Effector memory CD8-positive, alpha-beta T cell (primary cell): ENCODE measurements at places on chromosomes 3 and 15.

DNA sequence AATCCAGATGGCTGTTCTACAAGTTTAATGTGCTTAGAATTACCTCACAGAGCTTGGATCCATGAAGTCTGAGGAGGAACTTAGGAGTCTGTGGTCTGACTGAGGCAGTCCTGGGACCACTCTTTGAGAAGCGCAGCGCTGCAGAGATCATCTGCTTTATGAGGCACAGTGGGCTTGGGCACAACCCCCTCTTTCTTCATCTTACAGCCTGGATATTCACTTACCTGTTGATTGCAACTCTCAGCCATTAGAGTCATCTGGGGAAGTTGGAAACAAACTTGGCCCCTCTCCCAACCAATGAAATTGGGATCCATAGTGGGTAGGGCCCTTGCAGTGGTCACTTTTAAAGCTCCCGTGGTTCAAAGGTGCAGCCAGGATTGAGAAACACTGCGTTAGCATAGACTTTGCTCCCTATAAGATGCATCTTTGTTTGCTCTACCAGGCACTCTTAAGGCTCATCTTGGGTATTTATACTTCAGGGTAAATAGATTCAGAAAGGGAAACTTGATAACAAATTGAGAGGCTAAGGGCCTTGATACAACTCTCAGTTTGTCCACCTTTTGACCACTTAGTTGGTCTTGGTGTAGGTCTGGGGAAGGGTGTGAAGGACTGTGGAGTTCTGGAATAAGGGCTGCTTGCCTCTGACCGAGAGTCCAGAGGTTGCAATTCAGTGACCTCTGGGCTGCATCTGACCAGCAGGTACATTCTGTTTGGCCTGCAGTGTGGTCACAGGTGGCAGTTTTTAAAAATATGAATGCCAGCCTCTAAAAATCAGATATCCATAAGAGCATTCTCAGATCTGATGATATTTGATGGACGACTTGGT, 22.8 kb downstream of the FEM1B start:
- H3K36me3 ChIP-seq: peaks cover 6% of the 10 kb centered on the region
- DNase-seq: no peak
- no peak overlapping the region for H3K4me3 ChIP-seq
- H3K27me3 ChIP-seq: peaks cover 9% of the 10 kb centered on the region
- H3K4me1 ChIP-seq: peaks cover 22% of the 10 kb centered on the region

DNA sequence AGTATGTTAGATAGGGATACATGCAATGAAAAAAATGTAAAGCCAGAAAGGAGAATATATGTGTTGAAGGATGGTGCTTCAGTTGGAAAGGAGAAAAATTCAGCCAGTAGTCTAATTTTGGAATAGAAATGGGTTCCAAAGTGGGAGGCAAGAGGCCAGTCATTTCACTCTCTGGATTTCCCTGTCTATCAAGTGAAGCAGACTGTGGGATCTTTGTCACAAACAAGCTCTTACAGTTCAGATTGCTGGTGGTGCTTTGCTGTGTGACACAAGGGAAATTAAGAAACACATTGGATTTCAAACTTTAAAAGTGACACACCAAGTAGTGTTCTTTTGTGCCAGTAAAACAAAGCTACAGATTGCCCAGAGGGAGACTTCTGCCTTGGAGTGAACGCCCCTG, 82.0 kb upstream of the BFSP2 start:
- H3K4me3 ChIP-seq: no peak overlapping the region
- H3K4me1 ChIP-seq: no peaks in the 10 kb centered on the region
- no peak for DNase-seq
- no peak overlapping the region for H3K27ac ChIP-seq
- no peaks in the 10 kb centered on the region for H3K36me3 ChIP-seq
- H3K27me3 ChIP-seq: peaks cover 23% of the 10 kb centered on the region

GRCh38 chr15:25763331-25763751, 99.8 kb downstream of the ATP10A start:
- H3K27ac ChIP-seq: no peak overlapping the region
- peaks cover 5% of the 10 kb centered on the region for H3K4me1 ChIP-seq
- peaks cover 6% of the 10 kb centered on the region for H3K36me3 ChIP-seq
- H3K27me3 ChIP-seq: no peaks in the 10 kb centered on the region

- no peak for DNase-seq
- H3K27ac ChIP-seq: no peak overlapping the region
- H3K36me3 ChIP-seq: no peaks in the 10 kb centered on the region
- H3K4me3 ChIP-seq: no peak overlapping the region
These were observed 26.5 kb downstream of the NANOGP8 start for GRCh38 chr15:35058534-35059054.
